ENCODE measurements at places on chromosomes 2 and 18.

DNA sequence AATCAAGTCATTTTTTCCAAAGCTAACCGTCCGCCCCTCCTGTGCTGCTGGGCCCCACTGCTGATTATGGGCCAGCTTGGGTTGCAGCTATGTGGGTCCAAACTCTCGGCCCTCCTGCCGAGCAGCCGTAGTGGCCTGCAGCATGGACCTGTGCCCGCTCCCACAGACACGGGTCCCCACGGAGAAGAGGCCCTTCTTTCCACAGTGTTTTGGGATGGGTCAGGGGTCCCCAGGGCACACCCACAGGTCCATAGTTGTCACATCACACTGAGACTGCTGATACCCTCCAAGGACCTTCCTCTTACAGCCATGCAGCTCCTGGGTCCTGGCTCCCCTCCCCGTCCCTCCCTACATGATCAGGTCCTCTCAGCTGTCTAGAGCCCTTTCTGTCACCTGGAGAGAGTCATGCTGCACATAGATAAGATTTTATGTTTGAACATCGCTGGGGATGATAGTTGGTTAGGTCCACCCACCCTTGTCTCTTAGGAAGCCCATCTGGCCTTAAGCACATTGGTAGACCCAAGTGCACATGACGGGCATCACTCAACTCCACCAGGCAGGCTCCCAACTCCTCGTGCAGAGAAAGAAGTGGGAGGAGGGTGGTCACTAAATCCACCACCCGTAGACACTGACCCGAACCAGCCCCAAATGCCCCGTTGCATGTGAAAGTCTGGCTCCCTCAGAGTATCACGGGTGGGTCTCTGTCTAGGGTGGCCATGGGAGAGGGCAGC, 17.5 kb downstream of the GPR55 start:
- no peaks in the 10 kb centered on the region for H3K4me1 ChIP-seq
- H3K36me3 ChIP-seq = no peaks in the 10 kb centered on the region
- no peak for DNase-seq
- H3K27me3 ChIP-seq = peaks cover 18% of the 10 kb centered on the region
- H3K27ac ChIP-seq = no peak overlapping the region

DNA sequence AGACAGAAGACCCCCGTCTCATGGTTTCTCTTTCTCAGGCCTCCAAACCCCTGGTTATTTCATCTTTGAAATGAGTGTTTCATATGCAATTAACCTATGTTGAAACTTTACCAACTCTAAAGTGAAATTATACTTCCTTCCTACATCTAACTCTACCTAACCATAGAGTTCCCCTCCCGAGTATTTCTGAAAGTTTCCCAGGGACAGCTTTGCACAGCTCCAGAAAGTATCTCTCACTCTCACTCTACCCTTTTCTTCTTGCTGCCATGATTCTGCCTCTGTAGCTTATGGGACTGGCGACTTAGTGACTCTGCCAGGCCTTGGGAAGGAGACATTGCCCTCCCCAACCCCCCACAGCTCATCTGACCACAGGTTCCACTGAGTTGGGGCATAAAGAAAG, 107.9 kb downstream of the B3GNT2 start:
- no peaks in the 10 kb centered on the region for H3K36me3 ChIP-seq
- no peak overlapping the region for H3K4me3 ChIP-seq
- H3K4me1 ChIP-seq = no peaks in the 10 kb centered on the region
- H3K27me3 ChIP-seq = no peaks in the 10 kb centered on the region
- no peak for DNase-seq

DNA sequence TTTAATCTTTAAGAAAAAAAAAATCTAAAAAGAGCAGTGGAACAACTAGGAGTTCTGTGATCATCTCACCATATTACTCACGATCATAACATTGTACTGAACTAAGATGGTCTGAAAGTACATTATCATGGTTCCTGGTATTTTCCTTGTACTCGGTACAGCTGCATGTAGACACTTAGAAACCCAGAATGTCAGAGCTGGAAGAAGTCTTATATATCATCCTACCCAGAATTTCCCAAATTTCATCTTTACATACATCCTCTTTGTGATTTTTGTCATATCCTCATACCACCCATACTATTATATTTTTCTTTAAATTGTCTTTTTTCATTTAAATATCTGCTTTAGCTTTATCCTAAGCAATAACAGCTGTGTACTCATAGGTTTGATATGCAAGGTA, 12.4 kb upstream of the ST3GAL5 start:
- no peak overlapping the region for H3K4me3 ChIP-seq
- DNase-seq = no peak
- no peak overlapping the region for H3K27ac ChIP-seq

DNA sequence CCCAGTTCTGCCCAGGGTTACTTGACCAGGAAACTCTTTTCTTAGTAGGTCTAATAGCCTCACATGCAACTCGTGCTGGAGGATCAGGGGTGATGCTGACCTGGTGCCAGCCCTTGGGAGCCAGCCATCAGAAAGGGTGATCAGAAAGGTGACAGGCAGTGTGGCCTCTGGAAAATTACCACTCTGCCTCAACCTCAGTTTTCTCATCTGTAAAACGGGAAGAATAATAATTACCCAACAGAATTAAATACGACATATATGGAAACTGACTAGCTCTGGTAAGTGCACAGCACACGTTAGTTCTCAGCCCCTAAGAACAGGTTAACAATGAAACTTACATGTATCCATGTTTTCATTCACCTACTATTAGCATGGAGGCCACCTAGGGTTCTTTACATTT, 157.6 kb downstream of the EN1 start:
- H3K4me3 ChIP-seq = no peak overlapping the region
- H3K27me3 ChIP-seq = no peaks in the 10 kb centered on the region
- no peak for DNase-seq
- no peaks in the 10 kb centered on the region for H3K4me1 ChIP-seq
- no peaks in the 10 kb centered on the region for H3K36me3 ChIP-seq
- H3K27ac ChIP-seq = no peak overlapping the region

- no peak overlapping the region for H3K4me3 ChIP-seq
- no peaks in the 10 kb centered on the region for H3K27me3 ChIP-seq
- H3K36me3 ChIP-seq = no peaks in the 10 kb centered on the region
- DNase-seq = no peak
These were observed 32.1 kb upstream of the SP3 start for GRCh38 chr2:173997269-173997668.

DNA sequence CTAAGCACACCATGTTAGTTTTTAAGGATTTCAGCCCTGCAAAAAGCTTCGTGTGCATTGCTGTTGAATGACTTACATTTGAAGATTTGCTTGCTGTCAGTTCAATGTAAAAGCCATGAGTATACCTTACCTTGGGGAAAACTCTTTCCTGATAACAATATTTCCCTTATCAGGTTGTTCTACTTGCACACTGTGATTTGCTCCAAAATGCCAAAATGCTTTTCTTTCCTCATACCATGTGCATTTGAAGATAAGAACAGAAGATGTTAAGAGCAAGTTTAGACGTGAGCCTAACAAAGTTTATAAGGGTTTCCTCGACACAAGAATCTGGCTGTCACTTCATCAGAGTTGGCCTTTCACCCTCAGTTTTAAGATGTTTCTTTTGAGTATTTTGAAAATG, 57.6 kb downstream of the SCN1A start:
- H3K27ac ChIP-seq = no peak overlapping the region
- peaks cover 17% of the 10 kb centered on the region for H3K27me3 ChIP-seq
- no peak for DNase-seq
- H3K4me3 ChIP-seq = no peak overlapping the region
- no peaks in the 10 kb centered on the region for H3K4me1 ChIP-seq
- no peaks in the 10 kb centered on the region for H3K36me3 ChIP-seq

GRCh38 chr2:172211512-172211911, 108.8 kb upstream of the DLX2 start:
- H3K27ac ChIP-seq = no peak overlapping the region
- no peak for DNase-seq
- H3K4me1 ChIP-seq = no peaks in the 10 kb centered on the region

- H3K27me3 ChIP-seq = no peaks in the 10 kb centered on the region
- no peak overlapping the region for H3K27ac ChIP-seq
- H3K4me3 ChIP-seq = no peak overlapping the region
- H3K36me3 ChIP-seq = no peaks in the 10 kb centered on the region
- no peaks in the 10 kb centered on the region for H3K4me1 ChIP-seq
- DNase-seq = no peak
These were observed 458.6 kb upstream of the FSIP2 start for GRCh38 chr2:185279999-185280398.

- H3K27me3 ChIP-seq = peaks cover 27% of the 10 kb centered on the region
- H3K36me3 ChIP-seq = no peaks in the 10 kb centered on the region
- H3K4me3 ChIP-seq = no peak overlapping the region
These were observed 53.0 kb downstream of the REEP1 start for GRCh38 chr2:86284401-86284841.

DNA sequence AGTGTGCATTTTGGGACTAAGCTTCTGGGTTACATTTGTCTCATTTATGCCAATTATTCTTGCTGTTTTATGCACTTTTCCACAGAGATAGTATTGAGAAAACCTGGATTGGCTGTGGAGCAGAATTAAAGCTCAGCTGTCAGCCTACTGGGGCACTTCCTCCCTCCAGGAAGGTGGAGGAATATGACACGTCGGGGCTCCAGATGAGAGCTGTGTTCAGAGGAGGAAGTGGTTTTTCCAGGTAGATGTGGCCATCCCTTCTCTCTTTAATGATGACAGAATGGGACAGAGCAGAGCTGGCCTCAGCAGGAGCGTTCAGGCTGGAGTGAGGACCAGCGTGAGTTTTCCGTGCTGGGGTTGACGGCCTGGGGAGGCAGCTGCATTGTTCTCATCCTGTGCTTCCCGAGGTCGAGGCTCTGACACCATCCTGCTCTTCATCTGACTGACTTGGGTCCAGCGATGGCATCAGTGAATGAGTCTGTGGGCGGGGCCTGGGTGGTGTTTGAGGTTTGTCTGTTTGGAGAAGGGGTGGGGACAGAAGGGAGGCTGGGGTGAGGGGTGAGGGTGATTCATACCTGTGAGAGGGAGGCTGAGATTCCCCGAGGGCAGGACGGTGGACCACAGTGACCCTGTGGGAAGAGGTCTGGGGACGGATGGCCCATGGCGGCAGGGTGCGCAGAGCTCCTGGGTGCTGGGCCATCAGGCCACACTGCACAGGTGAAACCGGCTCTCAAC, 207.0 kb downstream of the LDLRAD4 start:
- H3K27me3 ChIP-seq = no peaks in the 10 kb centered on the region
- peak; percentile 81 for DNase-seq
- peak overlapping the region; percentile 64 for H3K27ac ChIP-seq
- H3K4me1 ChIP-seq = peaks cover 24% of the 10 kb centered on the region
- 0 out of 2 replicates have a peak, but pooled peaks cover 6% of the 10 kb centered on the region for H3K36me3 ChIP-seq
- no peak overlapping the region for H3K4me3 ChIP-seq

DNA sequence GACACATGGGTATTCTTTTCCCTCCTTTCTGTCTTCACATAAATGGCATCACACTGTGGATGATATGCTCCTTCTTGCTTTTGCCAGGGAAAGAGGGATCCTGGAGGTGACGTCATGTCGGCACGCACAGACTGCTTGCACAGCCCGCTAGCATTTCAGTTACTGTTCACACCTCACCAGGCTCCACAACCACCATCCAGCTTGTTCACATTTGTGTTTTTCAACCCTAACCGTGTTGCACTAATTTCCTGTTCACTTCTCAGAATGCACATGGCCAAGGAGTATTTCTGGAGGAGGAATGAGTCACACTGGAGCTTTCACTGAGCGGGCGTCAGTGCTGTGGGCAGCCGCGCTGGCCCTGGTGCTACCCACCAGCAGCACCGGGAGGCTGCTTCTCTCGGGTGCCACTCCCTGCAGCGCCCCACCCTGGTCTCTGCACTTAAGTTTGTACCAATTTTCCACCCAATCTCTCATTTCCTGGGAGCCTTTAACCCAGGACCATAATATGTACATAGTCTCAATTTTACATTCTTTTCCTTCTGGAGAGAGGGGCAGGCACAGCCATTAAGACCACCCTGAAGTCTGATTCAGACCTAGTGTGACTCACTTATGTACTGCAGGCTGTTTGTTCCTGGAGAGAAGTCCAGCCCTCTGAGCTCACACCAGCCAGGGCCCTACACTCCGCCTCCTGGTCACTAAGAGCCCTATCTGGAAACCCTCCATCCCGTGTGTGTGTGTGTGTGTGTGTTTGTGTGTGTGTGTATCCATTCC, 65.1 kb downstream of the MBP start:
- H3K4me1 ChIP-seq = peaks cover 100% of the 10 kb centered on the region
- H3K27ac ChIP-seq = peak overlapping the region; percentile 92
- no peak overlapping the region for H3K4me3 ChIP-seq
- H3K27me3 ChIP-seq = no peaks in the 10 kb centered on the region

- no peaks in the 10 kb centered on the region for H3K36me3 ChIP-seq
- no peaks in the 10 kb centered on the region for H3K4me1 ChIP-seq
- DNase-seq = no peak
- H3K27me3 ChIP-seq = peaks cover 4% of the 10 kb centered on the region
- H3K27ac ChIP-seq = no peak overlapping the region
- H3K4me3 ChIP-seq = no peak overlapping the region
These were observed 872 bp downstream of the DSG2 start for GRCh38 chr18:31498574-31499524.

DNA sequence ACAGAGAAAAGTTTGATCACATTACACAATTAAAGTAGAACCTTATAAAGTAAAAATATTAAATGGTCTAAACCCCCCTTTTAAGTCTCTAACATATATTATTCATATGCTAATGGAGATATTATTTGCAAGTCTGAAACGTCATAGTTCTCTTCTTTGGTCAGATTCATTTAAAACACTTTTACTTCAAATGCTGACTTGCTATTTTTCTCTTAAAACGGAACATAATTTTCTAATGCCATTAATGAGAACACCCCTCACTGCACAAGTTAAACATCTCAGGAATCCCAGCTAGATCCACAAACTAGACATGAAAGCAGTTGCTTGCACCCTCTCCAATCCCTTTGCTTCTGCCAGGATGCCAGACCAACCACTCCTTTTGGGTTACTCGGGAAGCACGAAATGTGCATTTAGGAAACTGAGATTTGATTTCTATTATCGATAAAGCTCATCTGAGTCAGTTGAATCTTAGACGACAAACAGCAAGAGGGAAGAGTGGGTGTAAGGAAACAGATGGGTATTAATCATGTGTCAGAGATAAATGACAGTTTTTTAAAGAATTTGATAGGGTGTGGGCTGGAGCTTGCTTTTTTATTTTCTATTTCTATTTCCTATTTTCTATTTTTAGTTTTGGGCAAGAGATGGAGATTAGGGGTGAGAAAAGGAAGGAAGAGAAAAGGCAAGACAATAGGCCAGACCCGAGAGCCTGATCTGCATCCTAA, 1.5 kb downstream of the ADD2 start:
- no peak for DNase-seq
- no peak overlapping the region for H3K4me3 ChIP-seq
- no peaks in the 10 kb centered on the region for H3K36me3 ChIP-seq
- H3K4me1 ChIP-seq = no peaks in the 10 kb centered on the region
- H3K27ac ChIP-seq = no peak overlapping the region
- peaks cover 6% of the 10 kb centered on the region for H3K27me3 ChIP-seq

GRCh38 chr18:11320986-11321385, 171.6 kb upstream of the PIEZO2 start:
- peaks cover 29% of the 10 kb centered on the region for H3K4me1 ChIP-seq
- no peak overlapping the region for H3K27ac ChIP-seq
- H3K36me3 ChIP-seq = no peaks in the 10 kb centered on the region
- no peaks in the 10 kb centered on the region for H3K27me3 ChIP-seq
- peak; percentile 47 for DNase-seq

- peaks cover 14% of the 10 kb centered on the region for H3K36me3 ChIP-seq
- DNase-seq = peak; percentile 78
- H3K4me3 ChIP-seq = no peak overlapping the region
- H3K27ac ChIP-seq = no peak overlapping the region
- no peaks in the 10 kb centered on the region for H3K4me1 ChIP-seq
- H3K27me3 ChIP-seq = no peaks in the 10 kb centered on the region
These were observed 31.2 kb downstream of the KIF3C start for GRCh38 chr2:25951071-25951547.

GRCh38 chr2:166373105-166373504, 2.6 kb downstream of the SCN9A start:
- DNase-seq = no peak
- H3K4me1 ChIP-seq = no peaks in the 10 kb centered on the region
- H3K27me3 ChIP-seq = no peaks in the 10 kb centered on the region
- H3K4me3 ChIP-seq = no peak overlapping the region
- no peaks in the 10 kb centered on the region for H3K36me3 ChIP-seq

All from DND-41 (cell line).